ENCODE measurements at places on chromosomes 12 and 14. TPM values are rescaled to one million over a fixed set of nuclear protein-coding genes. Genes with fewer than 3 reads are reported as not detected.
A peak's percentile ranks its signal among the peaks of the same experiment; 100 is the strongest.

Gene KRT84
- not detected for total RNA-seq

Gene C3AR1
- total RNA-seq, result 1.9 TPM

Gene PIANP
- total RNA-seq, result 0.45 TPM

Gene MANSC1
- 0.73 TPM for total RNA-seq

Gene NXPH4
- 17.1 TPM for total RNA-seq

Gene SMCO3
- not detected for total RNA-seq

Gene RASSF3
- total RNA-seq, result 19.7 TPM

Gene PLA2G1B
- total RNA-seq, result not detected

Gene GPR84
- total RNA-seq, result not detected

Gene GPR135
- total RNA-seq, result 1.0 TPM

Gene SLC10A1
- not detected for total RNA-seq

- peak; percentile 25 for DNase-seq
Observed at GRCh38 chr14:102154821-102155549, 15.3 kb downstream of the WDR20 start.

DNA sequence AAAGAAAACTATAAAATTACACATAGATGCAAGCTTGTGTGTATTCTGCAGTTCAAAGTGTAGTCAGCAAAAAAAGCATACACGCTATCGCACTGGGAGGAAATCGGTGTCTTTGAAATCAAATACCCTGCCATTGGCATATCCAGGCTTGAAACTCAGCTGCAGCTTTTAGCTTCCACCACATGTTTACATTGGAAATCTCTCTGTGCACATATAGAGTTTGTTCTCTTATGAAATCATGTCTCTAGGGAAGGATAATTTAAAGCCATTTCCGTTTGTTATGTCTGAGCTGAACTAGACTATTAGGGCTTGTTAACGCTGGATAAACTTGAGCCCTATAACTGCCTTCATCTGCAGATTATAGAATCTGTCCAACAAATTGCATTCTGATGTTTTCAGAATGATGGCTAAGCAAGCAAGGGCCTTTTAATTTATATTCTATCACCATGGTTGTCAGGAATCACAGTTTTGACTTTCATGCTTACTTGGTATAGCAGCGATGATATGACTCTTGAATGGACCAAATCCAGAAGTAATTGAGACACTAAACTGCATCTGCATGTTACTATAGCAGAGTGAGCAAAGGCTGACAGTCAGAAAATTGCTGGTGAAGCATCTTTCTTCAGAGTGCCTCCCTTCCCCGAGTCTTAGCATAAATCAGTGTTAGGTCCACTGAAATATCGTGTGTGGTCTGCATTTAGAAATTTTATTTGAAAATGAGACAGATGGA, 442.8 kb downstream of the ZFP36L1 start:
- DNase-seq, result no peak

DNA sequence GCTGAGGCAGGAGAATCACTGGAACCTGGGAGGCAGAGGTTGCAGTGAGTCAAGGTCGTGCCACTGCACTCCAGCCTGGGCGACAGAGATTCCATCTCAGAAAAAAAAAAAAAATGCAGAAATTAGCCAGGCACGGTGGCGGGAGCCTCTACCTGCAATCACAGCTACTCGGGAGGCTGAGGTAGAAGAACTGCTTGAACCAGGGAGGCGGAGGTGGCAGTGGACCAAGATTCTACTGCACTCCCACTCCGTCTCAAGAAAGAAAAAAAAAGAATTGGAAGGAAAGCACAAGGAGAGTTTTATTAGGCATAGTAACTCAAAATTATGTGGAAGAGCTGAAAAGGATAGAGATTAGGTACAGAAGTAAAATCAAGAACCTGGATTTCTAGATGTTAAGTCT, 20.8 kb upstream of the AMHR2 start:
- no peak for DNase-seq

DNA sequence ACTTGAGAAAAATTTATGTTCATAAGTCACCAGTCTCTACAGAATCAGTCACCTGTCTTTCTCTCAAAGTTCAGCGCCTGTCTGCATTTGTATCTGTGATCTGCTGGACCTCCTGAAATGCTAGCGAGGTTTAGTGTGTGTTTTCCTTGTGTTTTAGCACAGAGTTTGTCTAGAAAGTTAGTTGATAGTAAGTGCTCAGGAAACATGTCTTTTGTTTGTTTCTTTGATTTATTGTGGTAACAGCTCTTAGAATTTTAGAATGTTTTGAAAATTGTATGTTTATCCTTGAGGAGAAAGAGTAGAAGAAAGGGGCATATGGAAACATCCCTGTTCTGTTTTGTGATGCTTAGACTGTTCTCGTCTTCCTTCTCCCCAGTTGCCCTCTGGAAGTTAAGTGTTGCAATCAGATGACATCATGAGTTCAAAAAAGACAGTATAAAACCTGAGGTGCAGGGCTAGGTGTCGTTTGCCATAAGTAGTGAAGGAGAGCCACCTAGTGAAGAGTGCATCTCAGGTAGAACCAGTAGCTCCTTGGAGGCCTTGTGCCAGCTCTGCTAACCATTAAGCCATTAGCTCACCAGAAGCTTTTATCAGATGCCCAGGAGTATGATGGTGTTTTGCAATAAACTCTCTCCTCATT, 44.8 kb downstream of the FBXW8 start:
- DNase-seq, result peak; percentile 41

DNA sequence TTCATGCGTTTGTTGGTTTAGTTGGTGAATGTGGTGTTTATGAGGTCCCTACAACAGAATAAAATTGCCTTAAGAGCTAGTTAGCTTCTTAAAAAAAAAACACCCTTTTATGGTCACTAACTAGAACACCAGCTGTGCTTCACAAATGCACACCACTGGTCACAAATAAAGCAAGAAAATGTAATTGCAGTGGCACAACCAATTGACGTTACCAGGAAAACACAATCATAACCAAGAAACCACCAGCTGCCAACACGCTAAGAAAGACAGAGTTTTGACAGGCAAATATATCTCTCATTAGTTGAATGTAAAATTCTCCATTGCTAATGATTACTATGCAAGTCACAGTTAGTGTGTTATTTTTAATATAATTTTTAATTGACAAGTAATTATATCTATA, 389.9 kb downstream of the ADAMTS20 start:
- DNase-seq, result no peak

- no peak for DNase-seq
Observed at GRCh38 chr14:32306549-32306948, 22.5 kb upstream of the AKAP6 start.

DNA sequence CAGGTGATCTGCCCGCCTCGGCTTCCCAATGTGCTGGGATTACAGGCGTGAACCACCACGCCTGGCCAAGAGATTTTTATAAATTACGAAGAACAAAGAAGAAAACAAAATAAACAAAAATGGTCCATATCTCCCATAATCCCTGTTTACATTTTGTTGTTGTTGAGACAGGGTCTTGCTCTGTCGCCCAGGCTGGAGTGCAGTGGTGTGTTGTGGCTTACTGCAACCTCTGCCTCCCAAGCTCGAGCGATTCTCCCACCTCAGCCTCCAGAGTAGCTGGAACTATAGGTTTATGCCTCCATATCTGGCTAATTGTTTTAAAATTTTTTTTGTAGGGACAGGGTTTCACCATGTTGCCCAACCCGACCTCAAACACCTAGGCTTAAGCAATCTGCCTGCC, 156.1 kb downstream of the ZNF664 start:
- DNase-seq, result no peak

GRCh38 chr12:8742501-8742900, 44.7 kb downstream of the RIMKLB start:
- peak; percentile 17 for DNase-seq

GRCh38 chr12:2794191-2794735, 507 bp upstream of the FKBP4 start:
- DNase-seq, result no peak

DNA sequence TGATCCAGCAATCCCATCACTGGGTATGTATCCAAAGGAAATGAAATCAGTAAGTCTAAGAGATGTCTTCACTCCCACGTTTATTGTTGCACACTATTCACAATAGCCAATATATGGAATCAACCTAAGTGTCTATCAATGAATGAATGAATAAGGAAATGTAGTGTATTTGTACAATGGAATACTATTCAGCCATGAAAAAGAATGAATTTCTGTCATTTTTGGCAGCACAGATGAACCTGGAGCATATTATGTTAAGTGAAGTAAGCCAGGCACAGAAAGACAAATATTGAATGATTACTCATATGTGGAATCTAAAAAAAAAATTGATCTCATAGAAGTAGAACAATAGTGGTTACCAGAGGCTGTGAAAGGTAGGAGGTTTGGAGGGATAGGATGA, 30.6 kb upstream of the RFX4 start:
- no peak for DNase-seq

- DNase-seq, result no peak
Observed at GRCh38 chr12:57584690-57585089, 6.3 kb upstream of the PIP4K2C start.

DNA sequence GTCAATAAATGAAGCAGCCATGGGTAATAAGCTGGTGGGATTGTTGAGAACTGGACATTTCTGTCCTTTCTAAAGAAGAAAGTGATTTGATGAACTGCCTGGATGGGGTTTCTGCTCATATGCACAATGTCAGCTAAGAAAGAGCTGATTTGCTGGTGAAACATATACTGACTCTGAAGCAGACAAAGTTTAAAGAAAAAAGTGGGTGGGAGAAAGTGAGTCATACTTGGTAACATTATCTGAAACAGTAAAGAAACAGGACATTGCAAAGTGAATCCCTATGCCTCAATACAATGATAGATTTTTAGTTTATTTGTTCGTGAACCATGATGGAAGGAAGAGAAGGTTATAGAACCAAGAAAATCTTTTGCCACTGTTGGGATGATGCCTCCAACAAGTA, 95.6 kb upstream of the DNM1L start:
- peak; percentile 65 for DNase-seq

- no peak for DNase-seq
Observed at GRCh38 chr12:65237153-65237552, 41.3 kb upstream of the MSRB3 start.

DNA sequence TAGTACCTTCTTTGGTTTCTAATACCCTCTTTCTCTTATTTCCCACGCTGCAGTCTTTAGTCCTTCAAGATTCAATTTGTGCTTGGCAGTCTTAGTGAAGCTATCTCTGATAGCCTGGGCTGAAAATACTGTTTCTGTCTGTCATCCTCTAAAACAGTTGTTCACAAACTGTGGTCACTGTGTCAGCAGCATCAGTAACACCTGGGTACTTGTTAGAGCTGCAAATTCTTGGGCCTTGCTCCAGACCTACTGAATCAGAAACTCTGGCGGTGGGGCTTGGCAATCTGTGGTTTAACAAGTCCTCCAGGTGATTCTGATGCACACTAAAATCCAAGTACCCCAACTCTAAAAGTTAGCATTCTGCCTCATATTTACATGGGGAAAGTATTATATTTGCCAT, 217.5 kb upstream of the SEL1L start:
- no peak for DNase-seq

DNA sequence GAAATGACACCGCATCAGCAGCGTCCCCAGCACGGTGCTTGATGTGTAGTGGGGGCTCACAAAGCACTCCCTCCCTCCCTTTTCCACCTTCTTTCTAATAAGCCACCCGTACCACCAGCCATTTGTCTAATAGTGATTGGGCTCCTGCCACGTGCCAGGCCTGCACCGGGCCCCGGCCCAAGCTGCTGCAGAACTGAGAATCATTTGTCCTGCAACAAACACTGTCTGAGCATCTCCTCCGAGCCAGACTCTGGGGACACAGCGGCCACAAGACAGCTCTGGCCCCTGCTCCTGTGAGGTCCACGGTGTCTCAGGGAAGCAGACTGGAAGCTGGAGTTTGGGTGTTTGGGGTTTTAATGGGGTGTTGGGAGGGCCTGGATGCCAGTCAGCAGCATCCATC, 43.9 kb downstream of the MVK start:
- no peak for DNase-seq

DNA sequence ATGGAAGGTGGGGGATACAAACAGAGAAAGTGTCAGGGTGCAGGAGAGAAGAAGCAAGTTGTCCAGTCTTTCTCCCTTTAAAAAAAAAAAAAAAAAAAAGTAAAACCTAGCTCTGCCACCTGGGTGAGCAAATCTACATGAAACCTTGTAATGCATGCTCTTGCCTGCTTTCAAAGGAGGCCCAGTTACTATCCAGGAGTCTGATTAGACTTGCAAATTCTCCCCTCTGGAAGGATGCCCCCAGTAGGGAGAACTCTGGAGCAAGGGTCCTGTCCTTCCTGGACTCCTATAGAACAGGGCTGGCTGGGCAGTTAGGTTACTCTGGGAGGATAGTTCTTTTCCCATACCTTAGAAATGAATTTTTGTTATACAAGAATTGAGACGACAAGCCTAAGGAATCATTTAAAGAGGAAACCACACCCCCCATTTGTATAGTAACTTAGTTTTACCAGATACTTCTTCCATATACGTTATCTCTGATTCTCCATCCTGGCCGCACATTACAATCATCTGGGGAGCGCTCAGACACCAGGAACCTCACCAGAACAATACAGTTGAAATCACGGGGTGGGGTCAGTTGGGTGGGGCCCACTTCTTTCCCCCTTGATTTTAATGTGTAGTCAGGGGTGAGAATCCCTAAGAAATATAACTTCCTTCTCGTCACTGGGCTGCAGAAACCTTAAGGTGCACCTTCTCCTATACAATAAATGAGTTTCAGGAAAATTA, 30.5 kb downstream of the RAB35 start:
- no peak for DNase-seq

DNA sequence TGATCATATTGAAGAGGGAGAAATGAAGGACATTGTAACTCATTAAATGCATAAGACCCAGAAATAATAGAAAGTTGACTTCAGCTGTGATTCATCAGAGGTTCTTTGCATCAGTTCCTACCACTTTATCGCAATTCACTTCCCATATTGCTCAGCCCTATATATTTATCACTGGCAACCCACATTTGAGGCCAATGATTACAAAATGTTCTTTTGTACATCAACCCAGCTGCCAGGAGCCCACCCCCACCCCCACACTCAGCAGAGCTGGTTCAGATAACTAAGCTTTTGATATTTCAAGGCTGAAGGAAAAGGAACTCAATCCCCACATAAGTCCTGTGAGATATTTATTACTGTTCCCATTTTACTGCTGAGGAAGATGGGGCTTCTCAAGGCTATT, 51.2 kb upstream of the TMPO start:
- no peak for DNase-seq

- no peak for DNase-seq
Observed at GRCh38 chr14:88272390-88273269, 50.4 kb downstream of the KCNK10 start.

Data from HT1080 (cell line).